ENCODE measurements at places on chromosomes 3 and 15.

DNA sequence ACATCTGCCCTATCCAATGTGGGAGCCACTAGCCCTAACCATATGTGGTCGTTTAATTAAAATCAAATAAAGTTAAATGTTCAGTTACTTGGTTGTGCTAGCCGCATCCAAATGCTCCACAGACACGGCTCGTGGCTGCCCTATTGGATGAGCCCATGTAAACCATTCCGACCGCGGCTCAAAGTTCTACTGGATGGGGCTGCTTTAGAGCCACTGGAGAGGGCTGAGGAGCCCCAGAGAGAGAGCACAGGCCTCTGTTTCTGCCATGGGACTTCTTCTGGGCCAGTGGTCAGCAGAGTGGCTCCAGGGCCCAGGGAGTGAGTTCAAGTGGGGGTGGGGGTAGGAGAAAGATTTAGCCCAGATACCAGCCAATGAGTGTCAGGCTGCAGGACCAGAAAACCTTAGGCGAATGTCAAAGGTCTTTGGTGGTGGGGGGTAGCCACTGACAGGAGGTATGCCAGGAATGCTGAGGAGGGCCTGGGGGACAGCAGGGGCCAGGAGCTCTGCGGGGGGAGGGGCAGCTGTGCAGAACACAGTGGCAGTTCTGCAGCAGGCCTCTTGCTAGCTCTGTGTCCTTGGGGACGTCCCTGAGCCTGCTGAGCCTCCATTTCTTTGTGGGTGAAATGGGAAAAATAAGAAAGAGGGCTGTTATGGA lies 30.1 kb downstream of the SPSB4 start:
- DNase-seq: no peak

GRCh38 chr15:35705884-35706585 lies 160.1 kb upstream of the DPH6 start:
- DNase-seq: peak; percentile 27

DNA sequence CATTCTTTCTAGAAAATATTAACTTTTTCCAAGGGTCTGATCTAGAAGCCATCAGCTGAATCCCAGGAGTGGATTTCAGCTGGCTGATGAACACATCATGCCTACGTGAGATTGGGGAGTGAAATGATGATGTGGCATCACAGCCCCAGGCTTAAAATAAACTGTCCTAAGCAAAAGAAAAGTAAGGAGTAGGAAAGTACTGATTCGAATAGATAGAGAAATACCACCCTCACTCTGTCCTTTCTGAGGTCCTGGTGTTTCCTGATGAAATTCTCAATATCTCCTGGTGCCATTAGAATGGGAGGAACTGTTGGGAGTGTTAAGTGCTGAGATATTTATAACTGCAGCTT lies 376.8 kb upstream of the SEMA6D start:
- no peak for DNase-seq

DNA sequence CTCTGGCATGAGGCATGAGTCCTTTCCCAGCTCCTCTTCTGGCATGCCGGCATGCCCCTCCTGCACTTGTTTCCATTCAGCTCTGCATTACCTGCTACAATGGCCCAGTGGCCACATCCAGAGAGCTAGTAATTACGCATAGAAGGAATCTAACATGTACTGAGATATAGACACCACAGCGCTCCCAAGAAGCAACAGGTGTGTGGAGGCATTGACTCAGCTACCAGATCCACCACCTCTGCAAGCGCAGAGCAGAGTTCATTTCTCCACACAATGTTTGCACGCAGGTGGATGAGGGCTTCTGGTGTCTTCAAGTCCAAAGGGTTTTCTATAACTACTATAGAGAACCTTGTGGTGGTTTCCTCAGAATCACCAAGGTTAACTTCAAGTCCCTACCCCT lies 4.2 kb downstream of the MOBP start:
- DNase-seq: no peak

Data from RKO (cell line).